ENCODE measurements at places on chromosomes 16 and 17. TPM values are rescaled to one million over a fixed set of nuclear protein-coding genes. Genes with fewer than 3 reads are reported as not detected.

GRCh38 chr16:13242201-13242600 lies 340.8 kb downstream of the SHISA9 start:
- no peaks in the 10 kb centered on the region for H3K27me3 ChIP-seq
- no peak overlapping the region for H3K27ac ChIP-seq
- H3K4me3 ChIP-seq: no peak overlapping the region
- H3K36me3 ChIP-seq: no peaks in the 10 kb centered on the region
- DNase-seq: no peak
- H3K4me1 ChIP-seq: no peaks in the 10 kb centered on the region

DNA sequence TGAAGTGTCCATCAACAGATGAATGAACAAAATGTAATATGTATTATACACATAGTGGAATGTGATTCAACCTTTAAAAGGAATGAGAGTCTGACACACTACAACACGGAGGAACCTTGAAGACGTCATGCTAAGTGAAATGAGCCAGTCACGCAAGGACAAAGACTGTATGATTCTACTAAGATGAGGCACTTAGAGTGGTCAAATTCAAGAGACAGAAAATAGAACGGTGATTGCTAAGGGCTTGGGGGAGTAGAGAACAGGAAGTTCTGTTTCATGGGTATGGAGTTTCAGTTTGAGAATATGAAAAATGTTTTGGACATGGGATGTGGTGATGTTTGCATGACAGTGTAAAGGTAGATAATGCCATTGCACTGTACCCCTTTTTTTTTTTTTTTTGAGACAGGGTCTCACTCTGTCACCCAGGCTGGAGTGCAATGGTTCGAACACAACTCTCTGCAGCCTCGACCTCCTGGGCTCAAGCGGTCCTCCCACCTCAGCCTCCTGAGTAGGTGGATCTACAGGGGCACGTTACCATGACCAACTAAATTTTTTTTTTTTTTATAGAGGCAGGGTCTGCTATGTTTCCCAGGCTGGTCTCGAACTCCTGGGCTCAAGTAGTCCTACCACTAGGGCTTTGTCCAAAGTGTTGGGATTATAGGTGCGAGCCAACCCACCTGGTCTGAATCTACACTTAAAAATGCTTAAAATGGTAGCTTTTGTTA lies 2.9 kb upstream of the CCDC102A start:
- H3K27ac ChIP-seq: peak overlapping the region; percentile 78
- no peak overlapping the region for H3K4me3 ChIP-seq
- H3K4me1 ChIP-seq: peaks cover 75% of the 10 kb centered on the region
- no peaks in the 10 kb centered on the region for H3K36me3 ChIP-seq

DNA sequence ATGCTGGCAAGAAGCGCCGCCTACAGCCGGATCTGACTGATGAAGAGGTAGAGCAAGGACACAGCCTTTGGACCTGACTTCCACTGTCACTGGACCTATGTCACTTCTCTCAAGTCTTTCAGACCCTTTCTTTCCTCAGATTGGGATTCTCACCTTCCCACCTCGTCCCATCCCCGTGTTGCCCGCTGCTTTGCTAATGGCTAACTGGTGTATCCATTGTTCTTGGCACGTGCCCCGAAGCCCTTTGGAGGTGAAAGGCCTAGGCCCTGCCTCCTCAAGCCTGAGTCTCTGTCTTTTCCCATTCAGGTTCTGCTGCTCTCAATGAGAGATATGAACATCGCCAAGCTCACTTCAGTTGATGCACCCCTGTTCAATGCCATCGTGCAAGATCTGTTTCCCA lies 53.3 kb upstream of the KDM6B start:
- DNase-seq: no peak
- no peaks in the 10 kb centered on the region for H3K27me3 ChIP-seq
- no peak overlapping the region for H3K4me3 ChIP-seq
- H3K4me1 ChIP-seq: no peaks in the 10 kb centered on the region

DNA sequence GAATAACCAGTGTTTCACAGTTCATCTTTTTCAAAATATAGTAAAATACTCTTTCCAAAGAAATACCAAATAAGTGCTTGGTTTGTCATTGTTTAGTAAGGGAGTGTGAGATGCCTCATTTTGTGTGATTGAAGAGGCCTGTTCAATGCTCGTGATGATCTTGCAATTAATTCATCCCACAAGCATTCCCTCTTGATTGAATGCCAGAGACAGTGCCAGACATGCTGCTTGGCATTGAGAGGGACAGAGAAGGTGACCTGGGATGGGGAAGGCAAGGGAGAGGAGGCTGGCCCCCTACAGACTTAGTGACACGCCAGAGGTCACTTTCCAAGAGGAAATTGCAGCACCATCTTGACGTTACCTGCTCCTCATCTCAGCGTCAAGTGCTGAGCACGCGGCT lies 49.3 kb downstream of the CLEC16A start:
- H3K4me3 ChIP-seq: no peak overlapping the region
- peaks cover 80% of the 10 kb centered on the region for H3K36me3 ChIP-seq
- peaks cover 87% of the 10 kb centered on the region for H3K4me1 ChIP-seq
- DNase-seq: no peak

TBX2 gene
- not detected for total RNA-seq

DNA sequence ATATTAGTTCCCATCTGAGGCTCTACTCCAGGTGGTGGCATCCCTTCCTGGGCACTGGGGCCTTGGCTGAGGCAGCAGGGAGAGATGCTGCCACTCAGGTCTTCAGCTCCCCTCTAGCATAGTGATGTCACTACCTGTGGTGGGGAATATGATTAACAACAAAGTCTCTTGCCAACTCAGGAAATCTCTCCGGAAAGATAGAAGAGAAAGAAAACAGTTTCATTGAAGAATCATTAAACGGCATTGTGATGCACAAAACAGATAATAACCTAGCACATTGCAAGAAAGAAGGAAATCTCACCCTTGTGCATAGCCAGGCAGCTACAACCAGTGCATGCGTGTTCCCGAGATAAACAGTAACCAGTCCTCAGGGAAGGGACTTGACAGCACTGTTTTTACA lies 12.2 kb upstream of the ZNF267 start:
- no peaks in the 10 kb centered on the region for H3K36me3 ChIP-seq
- H3K4me1 ChIP-seq: peaks cover 29% of the 10 kb centered on the region
- peaks cover 9% of the 10 kb centered on the region for H3K27me3 ChIP-seq
- H3K27ac ChIP-seq: peak overlapping the region; percentile 0

GRCh38 chr16:31167315-31167714 lies 12.6 kb upstream of the FUS start:
- no peaks in the 10 kb centered on the region for H3K36me3 ChIP-seq
- H3K27me3 ChIP-seq: peaks cover 2% of the 10 kb centered on the region
- H3K27ac ChIP-seq: no peak overlapping the region
- no peak for DNase-seq
- no peak overlapping the region for H3K4me3 ChIP-seq

DNA sequence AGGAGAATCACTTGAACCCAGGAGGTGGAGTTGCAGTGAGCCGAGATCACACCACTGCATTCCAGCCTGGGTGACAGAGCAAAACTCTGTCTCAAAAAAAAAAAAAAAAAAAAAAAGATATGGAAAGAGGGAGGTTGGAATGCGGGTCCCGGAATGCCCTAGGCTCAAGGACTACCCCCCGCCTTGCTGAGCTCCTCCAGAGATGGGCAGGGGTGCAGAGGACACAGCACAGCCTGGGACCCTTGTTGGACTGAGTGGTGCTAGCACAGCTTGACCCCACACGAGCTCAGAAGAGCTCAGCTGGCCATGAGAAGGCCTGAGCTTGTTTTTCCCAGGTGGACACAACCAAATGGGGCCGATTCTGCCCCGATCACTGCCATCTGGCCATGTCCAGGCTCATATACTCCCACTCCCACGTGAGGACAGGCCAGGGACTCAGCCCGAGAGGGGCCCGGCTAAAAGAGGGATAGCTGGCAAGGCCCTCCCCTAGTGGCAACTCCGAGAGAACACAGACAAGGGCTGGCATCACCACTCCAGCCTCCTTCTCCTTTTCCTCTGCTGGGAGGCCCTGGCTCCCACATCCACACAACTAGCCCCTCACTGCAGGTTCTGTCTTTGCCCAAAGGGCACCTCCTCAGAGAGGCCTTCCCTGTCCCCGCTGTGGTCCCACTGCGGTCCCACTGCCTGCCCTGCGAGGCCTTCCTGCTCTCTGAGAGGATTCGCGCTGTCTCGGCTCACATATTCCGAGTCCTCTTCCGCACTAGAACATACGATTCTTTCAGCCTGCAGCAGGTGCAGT lies 11.0 kb downstream of the SGCA start:
- DNase-seq: no peak
- no peaks in the 10 kb centered on the region for H3K36me3 ChIP-seq
- H3K27me3 ChIP-seq: peaks cover 3% of the 10 kb centered on the region
- H3K4me1 ChIP-seq: peaks cover 13% of the 10 kb centered on the region
- H3K4me3 ChIP-seq: no peak overlapping the region
- H3K27ac ChIP-seq: no peak overlapping the region

PRAC1 gene
- not detected for total RNA-seq

DNA sequence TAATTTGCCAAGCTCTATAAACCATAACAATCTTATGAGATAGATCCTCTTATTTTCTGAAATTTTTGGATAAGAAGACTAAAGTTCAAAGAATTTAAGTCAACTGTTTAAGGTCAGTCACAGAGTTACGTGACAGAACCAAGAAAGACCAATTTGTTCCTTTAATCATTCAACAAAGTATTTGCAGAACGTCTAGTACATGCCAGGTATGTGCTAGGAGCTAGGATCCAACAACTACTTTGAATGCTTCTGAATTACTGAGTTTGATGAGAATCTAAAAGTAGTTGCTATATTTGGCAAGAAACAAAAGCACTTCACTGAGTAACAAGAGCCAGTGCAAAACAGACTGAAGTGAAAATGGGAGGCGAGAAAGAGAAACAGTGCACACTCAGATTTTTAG lies 15.0 kb downstream of the GLOD4 start:
- H3K4me1 ChIP-seq: no peaks in the 10 kb centered on the region
- no peak overlapping the region for H3K27ac ChIP-seq
- peaks cover 43% of the 10 kb centered on the region for H3K36me3 ChIP-seq
- H3K27me3 ChIP-seq: no peaks in the 10 kb centered on the region
- no peak for DNase-seq

DNA sequence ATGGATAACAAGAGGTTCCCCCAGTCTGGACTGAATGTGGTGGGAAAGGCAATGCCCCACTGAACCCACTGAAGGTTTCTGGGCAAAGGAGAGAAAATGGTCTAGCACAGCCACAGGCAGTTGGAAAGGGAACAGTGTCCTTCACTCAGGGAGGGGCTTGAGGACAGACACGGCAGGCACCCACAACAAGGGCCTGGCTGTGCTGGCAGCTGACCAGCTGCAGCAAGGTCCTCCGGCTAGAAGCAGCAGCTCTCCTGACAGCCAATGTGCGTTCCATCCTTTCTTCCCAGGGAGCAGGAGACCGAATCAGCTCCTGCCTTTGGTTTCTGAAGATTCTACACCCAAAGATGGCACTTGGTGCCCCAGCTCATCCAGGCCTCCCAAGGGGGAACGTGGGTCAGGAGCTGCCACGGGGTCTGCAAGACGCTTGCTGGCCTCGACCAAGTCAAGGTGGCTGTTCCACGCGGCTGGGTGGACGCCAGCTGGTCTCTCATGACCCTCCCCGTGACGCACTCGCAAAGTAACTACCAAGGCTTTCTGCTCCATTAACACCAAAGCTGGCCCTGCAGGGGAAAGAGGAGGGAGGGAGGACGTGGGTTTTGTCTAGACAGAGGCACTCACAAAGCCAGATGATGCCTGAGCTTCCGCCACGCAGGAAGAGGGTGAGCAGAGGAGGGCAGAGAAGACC lies 11.1 kb downstream of the ABR start:
- H3K4me1 ChIP-seq: no peaks in the 10 kb centered on the region
- H3K27me3 ChIP-seq: no peaks in the 10 kb centered on the region
- no peak overlapping the region for H3K27ac ChIP-seq

GRCh38 chr16:89484923-89485679 lies 5.3 kb downstream of the ANKRD11 start:
- peaks cover 60% of the 10 kb centered on the region for H3K36me3 ChIP-seq
- H3K4me1 ChIP-seq: peaks cover 80% of the 10 kb centered on the region
- peak overlapping the region; percentile 91 for H3K27ac ChIP-seq
- H3K4me3 ChIP-seq: peak overlapping the region; percentile 70
- H3K27me3 ChIP-seq: no peaks in the 10 kb centered on the region

CREBBP gene
- 69.2 TPM for total RNA-seq

GRCh38 chr16:4833584-4833983 lies 13.5 kb downstream of the GLYR1 start:
- peaks cover 8% of the 10 kb centered on the region for H3K4me1 ChIP-seq
- no peaks in the 10 kb centered on the region for H3K27me3 ChIP-seq
- H3K27ac ChIP-seq: no peak overlapping the region

GRCh38 chr17:32917081-32917480 lies 10.9 kb upstream of the TMEM98 start:
- no peaks in the 10 kb centered on the region for H3K36me3 ChIP-seq
- DNase-seq: no peak
- no peak overlapping the region for H3K4me3 ChIP-seq
- peaks cover 33% of the 10 kb centered on the region for H3K4me1 ChIP-seq
- peaks cover 2% of the 10 kb centered on the region for H3K27me3 ChIP-seq

MLKL gene
- total RNA-seq: 36.7 TPM

SAMD14 gene
- 0.23 TPM for total RNA-seq

NAA38 gene
- total RNA-seq: 84.2 TPM

LRRC75A gene
- total RNA-seq: 2.0 TPM

DNA sequence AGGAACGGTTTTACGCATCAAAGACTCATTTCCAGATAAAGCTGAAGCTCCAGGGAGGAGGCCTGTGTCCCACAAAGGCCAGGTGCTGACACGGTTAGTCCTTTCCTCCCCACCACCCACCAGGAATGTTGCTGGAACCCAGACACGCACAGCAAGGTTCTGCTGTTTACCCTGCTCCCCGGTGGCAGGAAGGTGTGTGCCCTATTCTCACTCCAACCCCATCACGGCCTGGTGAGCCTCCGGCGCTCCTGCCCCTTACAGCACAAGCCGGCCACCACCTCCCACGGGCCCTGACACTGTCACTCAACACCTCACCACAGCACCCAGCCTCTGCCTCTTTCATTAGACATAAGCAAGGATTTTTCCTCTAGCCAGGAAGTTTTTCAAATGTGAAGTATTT lies 47.8 kb downstream of the ANKRD11 start:
- H3K4me3 ChIP-seq: peak overlapping the region; percentile 5
- H3K27ac ChIP-seq: peak overlapping the region; percentile 37
- peaks cover 6% of the 10 kb centered on the region for H3K36me3 ChIP-seq

RCVRN gene
- not detected for total RNA-seq

SYNGR3 gene
- 1.3 TPM for total RNA-seq

SHCBP1 gene
- total RNA-seq: 42.0 TPM

DNA sequence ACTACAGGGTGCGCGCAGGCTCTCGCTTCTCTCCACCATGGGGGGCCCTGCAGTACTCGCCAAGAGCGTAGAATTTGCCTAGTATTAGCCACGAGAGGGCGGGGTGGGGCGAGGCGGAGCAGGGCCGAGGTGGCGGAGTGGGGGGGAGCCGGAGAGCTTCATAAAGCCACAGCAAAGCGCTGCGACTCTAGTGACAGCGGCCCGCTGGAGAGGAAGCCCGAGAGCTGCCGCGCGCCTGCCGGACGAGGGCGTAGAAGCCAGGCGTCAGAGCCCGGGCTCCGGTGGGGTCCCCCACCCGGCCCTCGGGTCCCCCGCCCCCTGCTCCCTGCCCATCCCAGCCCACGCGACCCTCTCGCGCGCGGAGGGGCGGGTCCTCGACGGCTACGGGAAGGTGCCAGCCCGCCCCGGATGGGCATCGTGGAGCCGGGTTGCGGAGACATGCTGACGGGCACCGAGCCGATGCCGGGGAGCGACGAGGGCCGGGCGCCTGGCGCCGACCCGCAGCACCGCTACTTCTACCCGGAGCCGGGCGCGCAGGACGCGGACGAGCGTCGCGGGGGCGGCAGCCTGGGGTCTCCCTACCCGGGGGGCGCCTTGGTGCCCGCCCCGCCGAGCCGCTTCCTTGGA lies at the start of gene TBX21:
TBX21 (plus strand) TSS at position 190 of the 627 bp plus-strand sequence; CDS start at position 409, 219 bp downstream.
- peak; percentile 90 for DNase-seq
- H3K4me1 ChIP-seq: peaks cover 79% of the 10 kb centered on the region
- no peaks in the 10 kb centered on the region for H3K36me3 ChIP-seq
- H3K27me3 ChIP-seq: peaks cover 1% of the 10 kb centered on the region
- H3K27ac ChIP-seq: peak within 1 kb of the TSS; percentile 93
- H3K4me3 ChIP-seq: peak within 1 kb of the TSS; percentile 91
